ENCODE measurements at places on chromosomes 12 and 14. TPM values are rescaled to one million over a fixed set of nuclear protein-coding genes. Genes with fewer than 3 reads are reported as not detected.

Gene CACNB3
- 21.2 TPM for total RNA-seq

- no peaks in the 10 kb centered on the region for H3K27me3 ChIP-seq
- H3K36me3 ChIP-seq, result no peaks in the 10 kb centered on the region
- peaks cover 4% of the 10 kb centered on the region for H3K4me1 ChIP-seq
Measured at GRCh38 chr14:23639891-23640523, 3.8 kb downstream of the DHRS2 start.

GRCh38 chr14:89484051-89484844, 67.2 kb upstream of the FOXN3 start:
- no peaks in the 10 kb centered on the region for H3K27me3 ChIP-seq
- peak overlapping the region; percentile 53 for H3K27ac ChIP-seq
- H3K36me3 ChIP-seq, result no peaks in the 10 kb centered on the region
- peak; percentile 37 for DNase-seq
- H3K4me3 ChIP-seq, result no peak overlapping the region
- peaks cover 3% of the 10 kb centered on the region for H3K4me1 ChIP-seq

Gene RND1
- 12.3 TPM for total RNA-seq

DNA sequence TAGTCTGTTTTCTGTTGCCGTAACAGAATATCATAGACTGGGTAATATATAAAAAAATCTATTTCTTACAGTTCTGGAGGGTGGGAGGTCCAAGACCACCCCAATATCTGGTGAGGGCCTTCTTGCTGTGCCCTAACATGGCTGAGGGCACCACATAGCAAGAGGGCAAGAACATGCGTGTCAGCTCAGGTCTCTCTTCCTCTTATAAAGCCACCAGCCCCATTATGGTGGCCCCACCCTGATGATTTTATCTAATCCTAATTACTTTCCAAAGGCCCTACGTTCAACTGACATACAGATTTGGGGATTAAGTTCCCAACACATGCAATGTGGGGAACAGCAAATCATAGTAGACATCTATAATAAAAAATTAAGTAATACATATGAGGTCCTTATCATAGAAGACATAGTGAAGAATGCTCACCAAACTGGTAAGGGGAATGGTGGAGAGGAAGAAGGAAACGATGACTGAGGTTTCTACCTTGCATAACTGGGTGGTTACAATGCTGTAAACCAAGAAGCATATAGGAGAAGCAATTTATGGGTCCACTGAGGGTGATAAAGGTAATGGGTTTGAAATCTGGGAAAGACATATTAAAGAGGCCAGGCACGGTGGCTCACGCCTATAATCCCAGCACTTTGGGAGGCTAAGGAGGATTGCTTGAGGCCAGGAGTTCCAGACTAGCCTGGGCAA, 27.0 kb downstream of the BTBD7 start:
- no peaks in the 10 kb centered on the region for H3K27me3 ChIP-seq
- H3K27ac ChIP-seq, result no peak overlapping the region
- no peak overlapping the region for H3K4me3 ChIP-seq
- H3K4me1 ChIP-seq, result peaks cover 21% of the 10 kb centered on the region
- no peaks in the 10 kb centered on the region for H3K36me3 ChIP-seq

GRCh38 chr14:78764240-78764639, 594.1 kb downstream of the NRXN3 start:
- no peaks in the 10 kb centered on the region for H3K27me3 ChIP-seq
- H3K36me3 ChIP-seq, result no peaks in the 10 kb centered on the region
- no peak overlapping the region for H3K4me3 ChIP-seq

Gene GLI1
- not detected for total RNA-seq

Gene IFNG-AS1
- total RNA-seq, result 3.0 TPM

Gene SOAT2
- not detected for total RNA-seq

Gene PLA2G1B
- 412 TPM for total RNA-seq

- DNase-seq, result peak; percentile 21
- H3K4me3 ChIP-seq, result peak overlapping the region; percentile 94
- H3K27me3 ChIP-seq, result no peaks in the 10 kb centered on the region
- H3K36me3 ChIP-seq, result no peaks in the 10 kb centered on the region
- H3K4me1 ChIP-seq, result peaks cover 45% of the 10 kb centered on the region
Measured at GRCh38 chr14:39102265-39102968, 618 bp downstream of the SEC23A start.

DNA sequence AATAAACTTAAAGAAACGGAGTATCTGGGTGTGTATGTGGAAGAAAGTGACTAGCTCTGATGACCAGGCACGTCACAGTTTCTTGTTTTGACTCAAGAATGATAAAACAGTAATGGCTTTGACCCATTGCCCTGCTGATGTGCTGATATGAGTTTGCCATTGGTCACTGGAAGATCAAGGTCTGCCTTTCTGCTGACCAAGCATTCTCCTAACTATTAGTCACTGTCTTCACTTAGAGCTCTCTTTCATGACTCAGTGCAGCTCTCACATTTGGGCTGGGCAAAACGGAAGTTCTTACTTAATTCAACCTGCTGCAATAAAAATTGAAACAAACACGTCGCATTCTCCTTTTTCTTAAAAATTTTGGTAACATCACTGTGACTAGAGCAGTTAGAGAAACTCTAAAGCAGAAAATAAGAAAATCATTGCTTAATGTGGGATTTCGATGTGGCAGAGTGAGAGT, 366.7 kb downstream of the BTG1 start:
- no peak for DNase-seq
- H3K27ac ChIP-seq, result no peak overlapping the region
- no peaks in the 10 kb centered on the region for H3K27me3 ChIP-seq
- H3K4me1 ChIP-seq, result peaks cover 11% of the 10 kb centered on the region
- H3K4me3 ChIP-seq, result no peak overlapping the region

Gene B3GNT4
- 0.44 TPM for total RNA-seq

Gene CIROP
- total RNA-seq, result not detected

Gene OR6C1
- not detected for total RNA-seq

Gene RASAL1
- not detected for total RNA-seq

DNA sequence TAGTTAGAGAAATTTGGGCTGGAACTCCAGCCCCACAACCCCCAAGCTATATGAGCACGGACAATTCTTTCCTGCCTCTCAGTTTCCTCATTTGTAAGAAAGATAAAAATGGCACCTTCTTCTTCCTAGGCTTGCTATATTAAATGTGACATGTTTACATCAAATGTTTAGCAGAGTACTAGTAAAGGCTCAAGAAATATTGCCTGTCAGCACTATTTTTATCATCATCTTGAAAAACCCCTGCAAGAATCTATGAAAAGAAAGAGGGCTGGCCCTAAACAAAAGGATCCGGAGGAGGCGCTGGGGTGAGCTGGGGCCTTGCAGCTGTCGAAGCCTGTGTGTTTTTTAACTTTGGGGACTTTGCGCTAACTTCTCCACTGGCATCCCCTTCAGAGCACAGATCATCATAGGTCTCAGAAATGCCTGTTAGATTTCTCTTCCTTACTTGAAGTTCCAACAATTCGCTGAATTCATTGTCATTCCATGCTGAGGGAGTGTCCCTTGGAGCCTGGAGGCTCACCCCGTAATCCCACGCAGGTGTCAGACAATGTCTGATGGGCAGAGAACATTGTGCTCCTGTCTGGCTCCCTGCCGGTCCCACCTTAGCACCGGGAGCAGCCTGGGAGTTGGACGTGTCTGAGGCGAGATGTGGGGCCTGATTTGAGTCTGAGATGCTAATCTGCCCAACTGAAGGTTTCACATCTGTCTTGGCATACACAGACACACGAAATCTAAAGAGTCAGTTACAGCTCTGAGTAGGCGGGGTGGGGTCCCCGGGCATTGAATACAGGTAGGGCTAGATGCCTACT, 206.8 kb downstream of the NUAK1 start:
- no peak for DNase-seq
- H3K4me3 ChIP-seq, result no peak overlapping the region
- H3K27me3 ChIP-seq, result no peaks in the 10 kb centered on the region
- no peaks in the 10 kb centered on the region for H3K36me3 ChIP-seq
- peaks cover 10% of the 10 kb centered on the region for H3K4me1 ChIP-seq

- H3K36me3 ChIP-seq, result no peaks in the 10 kb centered on the region
- no peaks in the 10 kb centered on the region for H3K4me1 ChIP-seq
Measured at GRCh38 chr12:103462675-103463074, 33.1 kb downstream of the C12orf42 start.

DNA sequence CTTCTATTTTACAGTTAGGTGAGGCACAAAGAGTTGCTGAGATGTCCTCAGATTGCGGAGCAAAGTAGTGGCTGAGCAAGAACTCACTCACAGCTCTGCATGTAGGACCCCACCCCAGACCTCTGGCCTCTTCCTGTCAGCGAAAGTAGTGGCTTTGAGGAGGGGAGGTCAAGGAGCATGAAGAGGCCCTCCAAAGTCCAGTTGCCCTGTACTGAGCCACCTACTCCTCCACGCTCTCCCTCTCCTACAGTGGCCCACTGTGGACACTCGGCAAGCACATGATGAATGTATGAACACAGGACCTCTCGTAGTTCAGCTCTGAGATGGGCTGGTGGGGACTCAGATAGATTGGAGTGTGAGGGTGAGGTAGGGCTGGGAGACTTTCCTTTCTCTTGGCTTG, 5.3 kb upstream of the PLEKHH1 start:
- H3K4me1 ChIP-seq, result peaks cover 6% of the 10 kb centered on the region
- no peaks in the 10 kb centered on the region for H3K27me3 ChIP-seq
- H3K27ac ChIP-seq, result no peak overlapping the region
- H3K36me3 ChIP-seq, result no peaks in the 10 kb centered on the region
